NCI-H1105 (cell line): ENCODE measurements at places on chromosomes 7 and 10.
A peak's percentile ranks its signal among the peaks of the same experiment; 100 is the strongest.

GRCh38 chr10:70604106-70604505 lies 1.6 kb upstream of the PRF1 start:
- peak; percentile 37 for DNase-seq

GRCh38 chr7:140533394-140533872 lies 54.1 kb upstream of the MKRN1 start:
- DNase-seq, result no peak

- DNase-seq, result no peak
These were observed 44.4 kb upstream of the ELN start for GRCh38 chr7:73983437-73984164.

GRCh38 chr7:90706072-90706716 lies 110.1 kb downstream of the CDK14 start:
- DNase-seq, result no peak

DNA sequence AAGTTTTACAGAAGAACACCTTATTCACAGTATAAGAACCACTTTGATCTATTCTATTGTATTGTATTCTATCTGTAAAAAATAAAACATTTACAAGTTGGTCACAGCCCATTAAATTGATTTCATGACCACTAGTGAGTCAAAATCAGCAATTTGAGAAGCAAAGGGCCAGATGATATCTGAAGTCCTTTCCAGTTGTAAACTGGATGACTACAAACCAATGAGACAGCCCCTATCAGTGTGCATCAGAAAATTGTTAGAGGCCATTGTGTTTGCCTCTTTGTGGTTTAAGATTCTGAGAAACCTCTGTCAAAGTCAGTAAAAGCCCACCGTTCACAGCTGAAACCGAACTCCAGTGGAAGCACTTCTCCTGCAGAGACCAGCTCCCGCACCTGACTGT lies 54.8 kb downstream of the TBXAS1 start:
- DNase-seq, result no peak

GRCh38 chr7:34019301-34019790 lies 114.0 kb downstream of the BMPER start:
- DNase-seq, result no peak

DNA sequence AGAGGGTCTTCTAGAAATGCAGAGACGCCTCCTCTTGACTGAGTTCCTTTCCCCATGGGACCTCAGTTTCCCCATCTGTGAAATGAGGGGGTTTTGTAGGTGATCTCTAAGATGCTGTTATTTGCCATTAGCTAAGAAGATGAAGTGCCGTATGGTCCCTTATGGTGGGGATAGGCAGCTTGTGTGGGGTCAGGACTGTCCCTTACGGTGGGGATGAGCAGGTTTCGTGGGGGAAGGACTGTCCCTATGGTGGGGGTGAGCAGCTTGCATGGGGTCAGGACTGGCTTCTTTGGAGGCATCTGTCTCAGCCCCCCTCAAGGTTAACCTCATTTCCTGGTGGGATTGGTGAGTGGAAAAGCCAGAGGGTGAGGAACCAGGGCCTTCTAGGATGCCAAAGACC lies 148.3 kb upstream of the GPR26 start:
- DNase-seq, result no peak

GRCh38 chr10:125060826-125061556 lies 99.4 kb downstream of the CTBP2 start:
- no peak for DNase-seq

DNA sequence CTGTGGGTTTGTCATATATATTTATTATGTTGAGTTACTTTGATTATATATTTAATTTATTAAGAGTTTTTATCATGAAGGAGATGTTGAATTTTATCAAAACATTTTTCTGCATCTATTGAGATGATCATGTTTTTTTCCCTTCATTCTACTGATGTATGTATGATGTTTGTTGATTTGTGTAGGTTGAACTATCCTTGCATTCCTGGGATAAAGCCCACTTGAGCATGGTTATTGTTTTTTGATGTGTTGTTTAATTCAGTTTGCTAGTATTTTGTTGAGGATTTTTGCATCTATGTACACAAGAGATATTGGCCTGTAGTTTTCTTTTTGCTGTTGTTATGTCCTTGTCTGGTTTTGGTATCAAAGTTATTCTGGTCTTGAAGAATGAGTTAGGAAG lies 31.1 kb downstream of the SCART1 start:
- DNase-seq, result no peak

DNA sequence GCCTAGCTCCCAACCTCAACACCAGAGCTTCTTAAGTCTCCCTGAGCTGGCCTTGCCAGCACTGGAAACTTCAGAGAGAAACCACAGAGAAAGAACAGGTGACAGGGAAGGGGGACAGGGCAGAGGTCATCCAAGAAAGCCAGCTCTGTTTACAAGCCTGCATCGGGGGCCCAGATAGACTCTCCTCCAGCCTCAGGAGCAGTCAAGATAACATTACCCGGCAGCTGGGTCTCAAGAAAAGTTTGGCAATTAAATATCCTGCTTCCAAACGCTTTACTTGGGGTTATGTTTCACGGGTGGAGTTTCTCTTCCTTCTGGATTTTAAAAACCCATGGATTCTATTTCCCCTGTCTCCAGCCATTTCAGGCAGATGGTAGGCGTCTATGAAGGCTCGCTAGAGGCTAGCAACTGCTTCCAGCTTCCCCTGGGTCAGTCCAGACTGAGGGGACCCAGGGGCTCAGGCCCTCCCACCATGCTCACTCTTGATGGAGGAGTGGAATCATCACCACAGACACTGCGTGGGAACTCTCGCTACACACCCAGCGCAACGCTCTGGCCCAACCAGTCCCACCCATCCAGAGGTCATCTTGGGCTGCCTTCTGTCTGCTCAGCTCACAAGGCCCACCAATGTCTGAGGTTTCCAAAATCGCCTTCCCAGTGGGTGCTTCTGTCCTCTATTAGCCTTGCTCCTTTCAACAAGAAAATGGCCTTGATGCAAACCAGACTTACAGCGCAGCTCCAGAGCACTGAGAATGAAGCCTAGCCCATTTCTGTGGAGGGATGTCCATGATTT lies 48.8 kb downstream of the SH3PXD2A start:
- no peak for DNase-seq

GRCh38 chr10:6642876-6643275 lies 62.8 kb upstream of the PRKCQ start:
- no peak for DNase-seq

GRCh38 chr10:113232928-113233511 lies 283.0 kb downstream of the TCF7L2 start:
- no peak for DNase-seq

GRCh38 chr10:35467186-35467585 lies 130.9 kb downstream of the CCNY start:
- no peak for DNase-seq

GRCh38 chr7:18287482-18287881 lies 208.1 kb upstream of the HDAC9 start:
- DNase-seq, result no peak

- no peak for DNase-seq
These were observed 4.5 kb upstream of the ASB10 start for GRCh38 chr7:151191544-151191943.

DNA sequence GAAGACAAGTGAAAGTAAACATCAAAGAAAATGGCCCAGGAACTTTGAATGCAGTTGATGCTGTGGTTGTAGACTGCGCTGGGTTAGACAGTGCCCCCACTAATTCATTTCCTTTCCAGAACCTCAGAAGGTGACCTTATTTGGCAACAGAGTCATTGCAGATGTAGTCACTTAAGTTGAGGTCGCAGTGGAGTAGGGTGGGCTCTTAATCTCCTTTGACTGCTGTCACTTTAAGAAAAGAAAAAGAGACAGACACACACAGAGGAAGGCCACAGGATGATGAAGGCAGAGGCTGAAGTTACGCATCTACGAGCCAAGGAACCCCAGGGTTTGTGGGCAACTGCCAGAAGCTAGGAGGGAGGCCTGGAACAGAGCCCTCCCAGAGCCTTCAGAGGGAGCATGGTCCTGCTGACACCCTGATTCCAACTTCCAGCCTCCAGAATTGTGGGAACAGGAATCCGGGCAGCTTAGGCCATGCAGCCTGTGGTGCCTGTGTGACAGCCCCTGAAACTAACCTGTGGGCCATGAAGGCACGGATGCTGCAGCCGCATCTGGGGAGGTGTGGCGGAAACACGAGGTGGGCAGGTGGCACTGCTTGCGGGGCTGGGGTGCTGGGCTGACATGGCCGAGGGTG lies 107.6 kb downstream of the PRKAG2 start:
- no peak for DNase-seq

DNA sequence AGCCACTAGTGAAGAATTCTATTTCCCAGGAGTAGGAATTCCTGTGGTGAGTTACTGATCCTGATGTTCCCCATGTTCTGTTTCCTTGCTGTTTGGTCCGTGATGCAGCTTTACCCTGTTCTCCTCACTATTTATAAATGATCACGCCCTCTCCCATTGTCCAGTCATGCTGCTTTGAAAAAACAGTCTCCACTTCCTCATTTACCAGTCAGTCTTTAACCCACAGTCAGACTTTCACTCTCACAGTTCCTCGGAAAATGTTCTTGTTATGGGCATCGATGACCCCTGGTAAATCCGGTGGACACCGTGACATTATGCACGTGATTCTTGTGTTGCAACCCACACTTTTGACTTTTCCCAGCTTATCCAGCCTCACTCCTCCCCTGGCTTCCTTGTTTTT lies 14.4 kb downstream of the SCIN start:
- DNase-seq, result no peak

GRCh38 chr10:48792687-48793096 lies 108.0 kb downstream of the WDFY4 start:
- no peak for DNase-seq

GRCh38 chr7:94047956-94048355 lies 43.8 kb upstream of the BET1 start:
- DNase-seq, result no peak

DNA sequence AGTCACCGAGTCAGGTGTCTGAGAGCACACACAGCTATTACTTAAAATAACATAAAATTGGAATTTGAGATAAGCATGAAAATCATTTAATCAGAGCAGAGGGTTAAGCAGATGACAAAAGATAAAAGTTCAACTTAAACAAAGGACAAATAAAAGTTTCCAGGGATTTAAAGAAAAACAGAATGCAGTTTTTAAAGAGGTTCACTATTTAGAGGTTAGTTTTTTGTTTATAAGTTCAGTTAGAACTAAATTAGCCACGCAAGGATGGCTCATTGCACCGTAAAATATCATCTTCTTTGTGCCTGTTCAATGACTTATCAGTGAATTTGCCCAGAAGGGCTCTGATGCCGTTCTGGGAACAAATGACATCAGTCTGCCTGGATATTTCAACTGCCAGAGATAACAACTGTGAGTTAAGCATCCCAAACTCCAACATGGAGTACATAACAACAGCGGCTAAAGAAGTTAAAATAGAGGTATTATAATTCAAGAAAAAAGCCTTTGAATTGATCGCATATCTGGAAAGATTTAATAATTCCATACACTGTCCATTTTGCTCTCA lies 107.8 kb downstream of the ANK3 start:
- no peak for DNase-seq

DNA sequence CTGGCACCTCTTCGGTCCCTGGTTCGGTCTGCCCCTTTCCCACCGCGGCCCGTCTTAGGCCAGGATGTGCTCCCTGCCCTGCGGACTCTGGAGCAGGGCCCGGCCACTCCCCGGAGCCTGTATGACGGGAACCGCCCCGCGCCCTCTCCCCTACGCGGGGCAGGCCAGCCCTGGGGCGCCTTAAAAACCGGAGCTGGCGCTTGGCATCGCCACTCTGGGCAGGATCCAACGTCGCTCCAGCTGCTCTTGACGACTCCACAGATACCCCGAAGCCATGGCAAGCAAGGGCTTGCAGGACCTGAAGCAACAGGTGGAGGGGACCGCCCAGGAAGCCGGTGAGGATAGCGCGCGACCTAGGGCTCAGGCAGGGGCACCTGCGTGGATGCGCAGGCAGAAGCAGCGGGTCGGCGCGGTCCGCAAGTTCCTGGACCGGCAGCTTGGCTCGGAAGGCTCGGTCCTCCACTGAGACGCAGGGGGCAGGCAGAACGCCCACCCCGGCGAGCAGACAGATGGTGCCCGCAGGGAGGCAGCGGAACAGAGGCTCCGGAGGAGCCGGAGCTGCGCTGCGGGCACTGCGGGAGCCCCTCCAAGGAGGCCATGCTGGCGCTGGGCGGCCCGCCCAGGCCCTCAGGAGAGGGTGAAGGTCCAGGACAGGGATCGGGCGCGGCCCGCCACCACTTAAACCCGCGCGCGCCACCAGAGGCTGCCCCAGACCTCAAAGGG lies at the start of gene ADIRF:
ADIRF (plus strand) TSS at position 212 of the 723 bp plus-strand sequence; CDS start at position 275, 63 bp downstream.
- no peak for DNase-seq

- peak; percentile 70 for DNase-seq
These were observed 509 bp downstream of the BRAF start for GRCh38 chr7:140924019-140924820.

DNA sequence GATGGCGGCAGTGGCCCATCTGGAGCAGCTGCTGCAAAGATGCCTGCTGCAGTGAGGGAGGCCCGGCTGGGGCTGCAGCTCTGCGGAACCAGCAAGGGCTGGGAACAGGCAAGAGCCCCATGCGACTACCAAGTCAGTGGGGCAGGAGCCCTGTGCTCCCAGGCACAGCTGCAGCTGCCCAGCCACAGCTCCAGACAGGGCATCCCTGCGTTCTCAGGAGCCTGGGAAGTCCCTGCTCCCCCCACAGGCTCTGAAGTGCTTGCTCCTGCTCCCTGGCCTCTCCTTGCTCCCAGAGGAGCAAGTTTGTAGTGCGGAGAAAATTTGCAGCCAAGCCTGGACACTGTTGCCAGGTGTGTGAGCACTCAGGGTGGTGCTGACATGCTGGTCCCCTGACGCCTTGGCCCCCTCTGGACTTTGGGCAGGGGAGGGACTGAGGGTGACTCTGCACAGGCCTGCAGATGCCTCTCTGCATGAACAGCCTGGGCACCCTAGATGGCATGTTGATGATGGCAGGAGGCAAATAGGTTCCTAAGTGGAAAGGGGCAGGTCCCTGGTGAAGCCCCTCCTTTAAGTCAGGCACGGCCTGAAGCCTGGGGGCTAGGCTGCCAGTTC lies 105.6 kb downstream of the LYZL1 start:
- no peak for DNase-seq

GRCh38 chr7:150823043-150823442 lies 22.5 kb downstream of the TMEM176A start:
- no peak for DNase-seq

DNA sequence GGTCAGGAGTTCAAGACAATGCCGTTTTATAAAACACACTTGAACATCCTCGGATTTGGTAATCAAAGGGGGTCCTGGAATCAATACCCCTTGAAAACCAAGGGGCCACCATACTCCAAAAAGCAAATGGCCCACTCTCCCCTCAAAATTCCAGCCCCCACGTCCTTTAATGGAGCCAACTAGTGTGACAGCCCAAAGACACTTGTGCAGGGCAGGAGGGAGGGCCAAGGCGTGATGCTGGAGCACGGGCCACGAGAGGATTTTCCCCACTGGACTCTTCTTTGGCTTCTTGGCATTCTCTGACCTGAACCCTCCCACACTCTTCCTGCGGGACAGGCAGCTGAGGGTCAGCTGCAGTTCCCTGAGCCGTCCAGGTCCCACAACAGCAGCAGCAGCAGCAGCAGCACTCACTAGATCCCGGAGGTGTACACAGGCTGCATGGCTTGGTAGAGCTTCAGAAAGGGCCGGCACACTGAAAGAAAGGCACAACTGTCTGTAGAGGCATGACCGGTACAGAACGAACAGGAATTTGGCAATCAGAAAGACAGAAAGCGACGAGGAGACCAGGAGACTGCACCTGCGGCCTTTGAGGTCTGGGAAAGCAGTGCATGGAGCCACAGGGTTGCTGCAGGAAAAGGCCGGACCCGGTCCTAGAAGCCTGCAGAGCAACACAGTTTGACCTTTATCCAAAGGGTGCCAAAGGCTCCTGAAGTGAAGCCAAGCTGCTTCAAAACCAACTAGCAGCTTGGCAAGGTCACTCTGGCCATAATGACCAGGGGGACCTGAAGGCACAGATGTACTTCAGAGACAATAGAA lies 168.2 kb downstream of the TNS3 start:
- no peak for DNase-seq

- DNase-seq, result no peak
These were observed 10.6 kb downstream of the DNAJB6 start for GRCh38 chr7:157347217-157347904.
